ENCODE measurements at places on chromosomes 7 and 10.
A peak's percentile ranks its signal among the peaks of the same experiment; 100 is the strongest.

DNA sequence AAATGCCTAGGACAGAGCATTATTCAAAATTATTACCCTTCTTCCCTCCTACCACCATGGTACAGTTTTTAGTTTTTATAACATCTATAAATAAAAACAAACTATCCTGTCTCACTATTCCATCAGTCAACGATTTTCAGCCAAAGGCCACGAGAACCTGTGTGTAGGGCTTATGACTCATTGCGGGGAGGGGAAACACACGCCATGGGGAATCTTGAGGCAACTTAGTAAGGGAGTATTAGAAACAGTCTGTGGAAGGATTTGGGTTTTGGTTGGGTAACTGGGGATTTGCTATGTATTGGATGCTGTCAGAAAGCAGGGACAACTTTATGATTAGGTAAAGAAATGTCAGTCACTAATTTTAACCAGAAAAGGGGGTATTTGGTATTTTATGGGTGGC is 14.7 kb downstream of the GPR141 start:
- peak; percentile 82 for DNase-seq

DNA sequence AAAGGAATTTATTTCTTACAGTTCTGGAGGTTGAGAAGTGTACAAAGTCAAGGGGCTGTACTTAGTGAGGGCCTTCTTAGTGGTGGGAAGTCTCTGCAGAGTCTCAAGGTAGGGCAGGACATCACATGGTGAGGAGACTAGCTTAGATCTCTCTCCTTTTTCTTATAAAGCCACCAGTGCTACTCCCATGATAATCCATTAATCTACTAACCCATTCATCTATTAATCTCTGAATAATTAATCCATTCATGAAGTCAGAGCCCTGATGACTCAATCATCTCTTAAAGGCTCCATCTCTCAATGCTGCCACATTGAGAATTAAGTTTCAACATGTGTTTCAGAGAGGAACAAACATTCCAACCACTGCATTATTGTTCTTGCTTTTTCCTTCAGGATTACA is 64.4 kb upstream of the CSTF2T start:
- DNase-seq, result no peak

DNA sequence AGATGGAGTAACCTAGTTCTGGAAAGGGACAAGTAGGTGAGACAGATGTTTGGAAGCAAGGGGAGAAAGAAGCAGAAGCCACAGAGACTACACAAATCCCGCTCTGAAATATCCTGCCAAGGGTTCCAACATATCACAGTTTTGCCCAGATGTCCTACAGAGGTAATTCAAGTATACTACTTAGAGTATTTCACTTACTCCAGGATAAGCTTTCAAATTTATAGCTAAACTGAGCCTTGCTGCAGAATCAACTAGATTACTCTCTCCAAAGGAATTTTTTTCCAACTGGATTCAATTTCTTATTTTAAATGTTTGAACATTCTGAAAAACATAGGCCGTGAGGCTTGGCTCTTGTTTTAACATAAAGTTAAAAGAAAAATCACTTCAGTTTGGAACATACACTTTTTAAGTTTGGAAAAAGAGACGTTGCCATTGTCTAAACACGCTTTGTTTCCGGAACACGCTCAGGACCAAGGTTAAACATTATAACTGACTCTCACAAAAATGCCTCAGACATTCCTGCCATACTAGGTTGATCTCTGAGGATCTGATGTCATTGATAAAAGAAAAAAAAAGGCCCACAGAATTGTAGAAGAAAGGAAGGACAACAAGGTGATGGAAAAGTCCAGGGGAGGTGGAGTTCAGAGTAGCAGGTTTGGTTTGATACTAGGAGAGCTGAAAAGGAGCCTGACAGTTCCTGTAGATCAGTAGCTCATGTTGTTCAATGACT is 74.8 kb downstream of the FAM185A start:
- DNase-seq, result no peak

- DNase-seq, result no peak
Measured at GRCh38 chr7:122457325-122457724, 152.8 kb upstream of the FEZF1 start.

DNA sequence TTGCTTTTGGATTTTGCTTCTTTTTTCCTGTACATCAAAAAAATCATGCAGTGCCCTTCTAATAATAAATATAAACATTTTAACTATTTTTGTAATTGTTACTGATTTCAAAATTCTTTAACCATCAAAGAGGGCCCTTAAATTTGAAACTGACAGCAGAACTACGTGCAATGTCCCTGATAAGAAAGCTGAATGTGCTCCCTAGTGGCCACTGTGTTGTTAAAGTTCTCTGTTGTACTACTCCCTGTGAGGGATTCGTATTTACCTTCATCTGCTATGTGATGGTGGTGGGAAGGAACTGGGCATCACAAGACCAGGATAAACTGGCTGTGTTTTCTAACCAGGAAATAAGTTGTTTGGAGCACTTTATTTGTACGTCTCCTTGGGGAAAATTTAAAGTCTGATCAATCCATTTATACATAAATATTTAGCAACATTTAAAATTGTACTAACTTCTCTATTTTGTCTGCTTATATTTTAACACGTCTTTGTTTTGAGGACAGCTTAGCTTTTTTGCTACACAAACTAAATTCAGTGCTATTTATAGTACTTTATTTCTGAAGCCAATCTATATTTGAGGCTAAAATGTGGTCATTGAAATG is 322.4 kb downstream of the HGF start:
- peak; percentile 24 for DNase-seq

GRCh38 chr10:75136346-75136745 is 24.9 kb downstream of the SAMD8 start:
- no peak for DNase-seq

DNA sequence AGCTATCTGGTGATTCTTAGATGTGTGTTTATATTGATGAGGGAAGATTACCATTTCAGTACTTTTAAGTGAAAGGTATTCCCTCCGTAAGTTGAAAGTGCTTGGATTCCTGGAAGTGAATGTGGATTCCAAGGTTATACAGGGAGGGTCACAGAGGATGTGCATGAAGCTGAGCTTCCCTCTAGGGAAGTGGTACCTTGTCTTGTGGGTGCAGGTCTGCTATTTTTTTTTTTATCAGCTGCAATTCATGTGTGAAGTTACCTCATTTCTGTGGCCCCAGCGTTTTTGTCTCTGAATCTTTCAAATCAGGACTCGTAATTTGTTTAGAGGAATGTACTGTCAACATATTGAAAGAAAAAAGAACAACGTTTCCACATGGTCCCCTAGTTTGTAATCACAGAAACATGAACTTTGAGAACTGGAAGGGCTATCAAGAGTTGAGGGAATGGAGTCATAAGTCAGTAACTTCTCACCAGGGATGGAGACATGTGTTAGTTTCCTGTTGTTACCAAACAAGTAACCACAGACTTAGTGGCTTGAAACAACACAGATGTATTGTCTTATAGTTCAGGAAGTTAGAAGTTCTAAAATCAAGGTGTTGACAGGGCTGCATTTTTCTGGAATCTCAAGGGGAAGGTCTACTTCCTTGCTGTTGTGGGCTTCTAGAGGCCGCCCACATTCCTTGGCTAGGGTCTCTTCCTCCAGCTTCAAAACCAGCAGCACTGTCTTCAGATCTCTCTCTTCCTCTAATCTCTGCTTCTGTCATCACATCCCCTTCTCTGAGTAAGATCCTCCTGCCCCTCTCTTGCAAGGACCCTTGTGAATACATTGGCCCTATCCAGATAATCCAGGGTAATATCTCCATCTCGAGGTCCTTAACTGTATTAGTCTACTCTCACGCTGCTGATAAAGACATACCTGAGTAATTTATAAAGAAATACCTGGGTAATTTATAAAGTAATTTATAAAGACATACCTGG is 64.4 kb downstream of the RAB18 start:
- peak; percentile 9 for DNase-seq

DNA sequence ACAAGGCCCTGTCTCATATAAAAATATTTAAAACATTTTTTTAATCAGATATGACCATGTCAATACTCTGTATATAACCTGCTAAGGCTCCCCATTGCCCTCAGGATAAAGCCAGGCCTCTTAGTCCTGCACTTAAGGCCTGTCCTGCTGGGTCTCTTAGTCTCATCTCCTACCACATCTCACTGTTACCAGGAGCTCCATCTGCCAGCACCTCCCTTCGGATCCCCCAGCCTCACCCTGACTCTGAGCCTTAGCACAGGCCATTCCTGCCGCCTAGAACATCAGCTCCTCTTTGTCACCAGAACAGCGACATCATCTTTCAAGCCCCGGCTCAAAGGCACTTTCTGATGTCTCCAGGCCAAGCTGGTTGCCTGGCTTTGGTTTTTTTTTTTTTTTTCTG is 25.7 kb upstream of the GTF2IRD1 start:
- no peak for DNase-seq

- DNase-seq, result peak; percentile 70
Measured at GRCh38 chr10:112985690-112986543, 35.9 kb downstream of the TCF7L2 start.

DNA sequence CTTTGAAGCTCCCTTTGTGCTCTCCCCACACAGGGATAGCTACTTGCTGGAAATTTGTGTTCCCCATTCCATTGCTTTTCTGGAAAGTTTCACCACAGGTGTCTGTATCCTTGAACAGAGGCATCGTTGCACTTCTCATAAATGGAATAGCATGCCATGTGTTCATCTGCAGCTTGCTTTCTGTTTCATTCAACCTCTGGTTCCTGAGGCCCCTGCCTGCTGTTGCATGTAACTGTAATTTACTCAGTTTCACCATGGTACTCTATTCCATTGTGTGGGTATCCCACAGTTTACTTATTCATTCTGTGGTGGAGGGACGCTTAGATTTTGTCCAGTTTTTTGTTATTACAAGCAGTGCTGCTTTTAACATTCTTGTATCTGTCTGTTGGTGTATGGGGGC is 32.0 kb downstream of the EEPD1 start:
- DNase-seq, result peak; percentile 37

- no peak for DNase-seq
Measured at GRCh38 chr10:98516352-98516751, 69.6 kb upstream of the HPS1 start.

DNA sequence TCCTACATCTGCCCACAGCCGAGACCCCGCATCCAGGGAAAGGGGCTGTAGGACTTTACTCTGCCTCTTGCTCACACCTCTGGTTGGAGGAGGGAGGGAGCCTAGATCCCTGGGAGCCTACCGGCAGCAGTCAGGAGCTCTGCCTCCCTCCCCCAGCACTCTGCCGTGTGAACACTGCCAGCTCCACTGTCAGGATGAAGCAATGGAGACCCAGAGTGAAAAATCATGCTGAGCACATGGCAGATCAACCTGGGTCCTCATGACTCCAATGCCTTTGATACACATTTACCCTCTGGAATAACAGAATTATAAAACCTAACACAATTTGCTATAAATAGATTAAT is 477.7 kb downstream of the TNS3 start:
- no peak for DNase-seq

- DNase-seq, result no peak
Measured at GRCh38 chr10:132698211-132698751, 87.7 kb downstream of the NKX6-2 start.

GRCh38 chr7:107692501-107692900 is 31.9 kb downstream of the SLC26A4 start:
- DNase-seq, result no peak

GRCh38 chr7:116403265-116403664 is 96.3 kb upstream of the CAV2 start:
- DNase-seq, result no peak

DNA sequence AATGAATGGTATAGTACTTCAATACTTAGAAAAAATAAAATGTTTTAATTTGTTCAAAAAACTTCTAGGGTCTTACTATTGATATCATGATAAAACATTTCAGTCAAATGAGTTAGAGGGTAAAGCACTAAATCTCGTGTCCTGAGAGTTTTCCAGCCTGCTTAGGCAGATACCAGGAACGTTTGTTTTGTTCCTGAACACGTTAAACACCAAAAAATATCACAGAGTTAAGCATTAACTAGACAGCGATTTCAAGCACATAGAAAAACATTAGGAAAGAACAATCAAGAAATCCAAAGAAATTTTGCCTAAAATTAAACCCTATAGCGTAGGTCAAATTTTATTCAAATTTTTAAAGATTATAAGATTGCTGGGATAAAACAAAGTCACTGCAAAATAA is 204.6 kb upstream of the AGR3 start:
- no peak for DNase-seq

- DNase-seq, result no peak
Measured at GRCh38 chr7:106965108-106965507, 79.4 kb upstream of the PRKAR2B start.

- DNase-seq, result peak; percentile 71
Measured at GRCh38 chr10:80924063-80924952, 386.6 kb downstream of the SH2D4B start.

GRCh38 chr7:92843034-92843760 is 6.8 kb upstream of the CDK6 start:
- no peak for DNase-seq

- DNase-seq, result no peak
Measured at GRCh38 chr10:100487529-100487928, 24.7 kb downstream of the WNT8B start.

DNA sequence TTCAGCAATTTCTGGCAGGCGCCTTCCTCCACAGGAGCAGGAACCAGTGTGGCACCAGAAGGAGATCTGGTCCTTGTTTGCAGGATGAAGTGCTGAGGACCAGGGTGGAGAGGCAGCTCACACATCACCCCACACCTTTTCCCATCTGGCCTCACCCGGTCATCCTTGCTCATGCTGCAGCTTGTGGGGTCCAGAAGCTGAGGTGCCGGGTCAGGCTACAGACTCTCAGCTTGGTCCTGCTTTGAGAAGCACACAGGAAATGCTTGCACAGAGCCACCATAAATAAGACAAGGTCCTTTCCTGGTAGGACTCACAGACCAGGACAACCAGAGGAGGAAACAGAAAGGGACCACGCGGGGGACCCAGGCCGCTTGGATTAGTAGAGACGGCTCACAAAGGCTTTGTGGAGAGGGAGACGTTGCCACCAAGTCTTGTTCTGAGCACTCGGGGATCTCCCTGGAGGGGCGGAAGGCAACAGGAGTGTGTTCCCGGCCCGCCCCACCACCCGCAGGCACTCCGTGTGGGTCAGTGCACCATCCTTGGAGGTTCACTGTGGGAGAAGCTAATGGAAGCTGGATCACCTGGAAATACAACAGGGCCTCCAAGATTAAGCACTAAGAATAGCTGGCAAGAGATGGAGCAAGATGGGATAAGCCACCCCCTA is 29.6 kb upstream of the EN2 start:
- no peak for DNase-seq

DNA sequence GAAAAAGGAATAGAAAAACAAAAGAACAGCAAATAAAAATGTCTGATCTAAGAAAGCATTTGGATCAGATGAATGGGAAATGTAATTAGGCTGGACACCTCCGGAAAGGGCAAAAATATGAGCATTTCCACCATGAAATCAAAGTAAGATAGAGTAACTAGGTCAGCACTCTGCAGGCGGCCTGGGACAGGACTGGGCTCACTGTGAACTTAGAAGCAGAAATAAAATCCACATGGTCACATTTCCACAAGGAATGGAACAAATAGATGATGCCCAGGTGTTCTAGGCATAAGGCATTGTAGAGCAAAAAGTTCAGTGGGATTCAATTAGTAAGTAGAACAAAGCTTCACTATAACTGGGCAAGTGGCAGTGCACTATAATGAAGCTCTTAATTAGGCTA is 209.9 kb upstream of the ETV1 start:
- no peak for DNase-seq

GRCh38 chr10:21515361-21516241 is 9.9 kb downstream of the SKIDA1 start:
- DNase-seq, result no peak
